ENCODE measurements at places on chromosomes 2 and 18.

DNA sequence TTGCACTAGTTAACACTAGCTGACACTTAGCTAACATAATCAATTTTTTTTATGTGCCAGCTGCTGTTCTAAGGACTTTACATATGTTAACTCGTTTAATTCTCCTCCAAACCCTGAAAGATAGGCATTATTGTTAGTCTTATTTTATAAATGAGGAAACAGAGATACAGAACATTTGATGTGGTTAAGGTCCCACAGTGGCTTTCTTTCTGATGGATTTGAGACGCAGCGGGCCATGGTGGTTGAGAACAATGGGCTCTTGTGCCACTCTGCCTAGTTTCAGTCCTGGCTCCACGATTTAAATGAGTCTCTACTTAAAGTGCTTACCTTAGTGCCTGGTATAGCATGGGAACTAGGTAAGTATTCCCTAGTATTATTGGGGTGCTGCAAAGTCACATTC, 201.9 kb upstream of the SPRED2 start:
- no peak overlapping the region for H3K4me3 ChIP-seq
- no peaks in the 10 kb centered on the region for H3K27me3 ChIP-seq
- H3K27ac ChIP-seq = no peak overlapping the region
- H3K4me1 ChIP-seq = no peaks in the 10 kb centered on the region
- H3K36me3 ChIP-seq = no peaks in the 10 kb centered on the region

- no peak overlapping the region for H3K4me3 ChIP-seq
- H3K36me3 ChIP-seq = no peaks in the 10 kb centered on the region
- DNase-seq = no peak
- H3K4me1 ChIP-seq = no peaks in the 10 kb centered on the region
- no peak overlapping the region for H3K27ac ChIP-seq
These were observed 152.3 kb downstream of the MEIS1 start for GRCh38 chr2:66587216-66587615.

DNA sequence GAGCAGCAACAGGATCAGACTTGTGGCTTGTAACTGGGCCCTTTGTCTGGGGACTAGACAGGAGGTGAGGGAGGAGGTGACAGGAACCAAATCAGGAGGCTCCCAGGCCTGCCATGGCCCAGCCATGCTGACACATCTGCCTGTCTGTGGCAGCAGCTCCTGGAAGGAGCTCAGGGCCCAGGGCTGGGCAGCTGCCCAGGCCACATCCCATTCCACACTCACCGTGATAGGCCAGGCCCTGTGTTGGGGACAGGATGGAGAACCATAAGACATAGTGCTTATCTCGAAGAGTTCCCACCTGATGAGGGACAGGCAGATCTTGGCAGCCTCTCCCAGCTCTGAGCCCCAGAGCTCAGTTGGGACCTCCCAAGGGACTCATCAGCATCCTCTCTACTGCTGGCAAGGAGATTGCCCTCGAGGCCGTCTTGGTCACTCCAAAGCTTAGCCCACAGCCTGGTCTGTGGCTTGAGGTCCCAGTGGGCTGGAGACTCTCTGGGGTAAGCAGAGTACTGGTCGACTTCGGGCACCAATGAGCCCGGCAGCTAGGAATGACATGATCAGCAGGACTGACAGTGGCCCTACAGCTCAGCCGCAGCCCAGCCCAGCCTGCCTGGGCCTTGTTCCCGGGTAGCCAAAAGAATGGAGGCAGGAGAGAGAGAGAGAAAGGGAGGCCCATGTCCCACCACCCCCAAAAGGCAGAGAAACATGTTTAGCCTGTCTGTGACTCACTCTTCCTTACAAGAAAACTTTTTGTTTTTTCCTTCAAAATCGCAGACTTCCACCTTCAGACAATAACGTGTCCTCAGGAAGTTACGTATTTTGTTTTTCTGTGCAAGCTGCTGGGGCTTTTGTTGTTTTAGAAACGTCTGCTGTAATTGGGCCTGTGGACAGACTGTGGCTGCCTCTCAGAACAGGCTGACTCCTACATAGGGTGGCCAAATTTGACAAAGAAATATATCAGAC, 82.1 kb downstream of the HS1BP3 start:
- no peak overlapping the region for H3K4me3 ChIP-seq
- no peak for DNase-seq
- H3K4me1 ChIP-seq = no peaks in the 10 kb centered on the region
- H3K36me3 ChIP-seq = no peaks in the 10 kb centered on the region
- no peaks in the 10 kb centered on the region for H3K27me3 ChIP-seq
- H3K27ac ChIP-seq = no peak overlapping the region

- peaks cover 11% of the 10 kb centered on the region for H3K36me3 ChIP-seq
- no peaks in the 10 kb centered on the region for H3K27me3 ChIP-seq
- H3K27ac ChIP-seq = peak overlapping the region; percentile 58
- H3K4me1 ChIP-seq = peaks cover 50% of the 10 kb centered on the region
These were observed 48.0 kb downstream of the TRABD2A start for GRCh38 chr2:84832772-84833461.

- DNase-seq = no peak
- H3K27me3 ChIP-seq = no peaks in the 10 kb centered on the region
- H3K4me3 ChIP-seq = no peak overlapping the region
- no peak overlapping the region for H3K27ac ChIP-seq
- H3K4me1 ChIP-seq = no peaks in the 10 kb centered on the region
These were observed 10.2 kb downstream of the ZNF516 start for GRCh38 chr18:76484749-76485387.

DNA sequence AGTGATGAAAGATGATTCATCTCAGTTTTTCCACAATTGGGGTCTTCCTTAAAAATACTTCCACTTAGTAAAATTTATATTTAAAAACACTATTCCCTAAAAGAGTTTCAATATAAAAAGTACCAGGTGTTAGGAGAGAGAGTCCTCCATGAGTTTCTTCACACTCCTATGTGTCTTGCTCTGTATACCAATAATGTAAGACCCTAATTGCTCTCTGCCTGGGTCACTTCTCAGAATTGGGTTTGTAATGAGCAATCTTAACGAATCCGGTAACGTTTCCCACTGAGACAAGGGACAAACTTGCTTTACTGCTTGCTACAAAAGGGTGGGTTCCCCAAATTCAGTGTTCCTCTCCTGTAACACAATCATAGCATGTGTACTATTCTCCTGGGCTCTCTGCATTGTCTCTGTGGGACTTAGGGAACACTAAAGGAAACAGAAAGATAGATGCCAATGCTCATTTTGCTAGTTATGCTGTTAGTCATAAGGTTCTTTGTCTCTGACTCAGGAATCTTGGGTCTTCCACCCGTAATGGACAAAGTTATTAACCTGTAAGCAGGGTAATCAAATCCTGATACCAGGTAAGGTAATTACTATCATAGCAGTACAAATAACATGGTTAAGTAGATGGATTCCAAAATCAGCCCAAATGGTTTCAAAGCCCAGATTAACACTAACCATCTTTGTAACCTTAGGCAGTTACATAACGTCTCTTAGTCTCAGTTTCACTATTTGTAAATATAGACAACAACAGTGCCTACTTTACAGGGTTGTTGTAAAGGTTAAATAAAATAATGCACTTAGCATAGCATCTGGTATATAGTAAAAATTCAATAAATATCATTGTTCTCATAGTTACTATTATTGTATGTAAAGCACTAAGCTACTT, 46.3 kb downstream of the ITSN2 start:
- H3K4me1 ChIP-seq = peaks cover 2% of the 10 kb centered on the region
- H3K27ac ChIP-seq = no peak overlapping the region
- H3K27me3 ChIP-seq = no peaks in the 10 kb centered on the region
- no peak for DNase-seq

DNA sequence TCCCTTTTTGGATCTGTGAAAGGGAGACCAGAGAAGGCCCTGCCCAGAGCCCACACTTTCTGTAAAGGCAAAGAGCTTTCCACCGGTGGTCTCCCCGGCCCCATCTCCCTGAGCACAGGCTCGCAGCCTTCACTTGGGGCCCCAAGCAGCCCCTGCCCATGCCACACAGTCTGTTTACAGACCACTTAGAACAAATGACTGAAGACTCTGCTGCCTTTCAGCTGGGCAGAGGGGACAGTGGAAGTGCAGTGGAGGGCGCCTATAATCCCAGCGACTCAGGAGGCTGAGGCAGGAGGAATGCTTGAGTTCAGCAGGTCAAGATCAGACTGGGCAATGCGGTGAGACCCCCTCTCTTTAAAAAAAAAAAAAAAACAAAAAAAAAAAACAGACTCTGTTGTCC, 28.9 kb downstream of the SERTAD2 start:
- no peaks in the 10 kb centered on the region for H3K27me3 ChIP-seq
- H3K4me3 ChIP-seq = no peak overlapping the region
- DNase-seq = no peak
- H3K36me3 ChIP-seq = no peaks in the 10 kb centered on the region
- no peak overlapping the region for H3K27ac ChIP-seq

DNA sequence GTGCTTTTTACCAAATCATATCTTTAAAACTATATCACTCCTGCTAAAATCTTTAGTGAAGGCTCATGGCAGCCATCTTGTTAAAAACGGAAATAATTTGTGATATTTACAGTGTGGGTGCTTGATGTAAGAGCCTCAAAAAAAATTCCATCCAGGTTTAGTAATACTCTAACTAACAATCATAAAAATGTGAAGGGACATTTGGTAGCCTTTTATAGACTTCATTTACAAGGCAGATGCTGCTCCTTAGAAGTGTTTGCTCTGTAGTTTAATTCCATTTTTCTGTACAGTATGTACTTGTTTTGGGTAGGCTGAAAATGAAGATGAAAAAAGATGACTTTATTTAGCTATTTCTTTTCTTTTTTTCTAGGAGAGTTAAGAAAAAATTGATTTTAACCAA, 525.0 kb downstream of the ZEB2 start:
- H3K4me3 ChIP-seq = no peak overlapping the region
- no peak overlapping the region for H3K27ac ChIP-seq
- H3K4me1 ChIP-seq = no peaks in the 10 kb centered on the region
- DNase-seq = no peak

DNA sequence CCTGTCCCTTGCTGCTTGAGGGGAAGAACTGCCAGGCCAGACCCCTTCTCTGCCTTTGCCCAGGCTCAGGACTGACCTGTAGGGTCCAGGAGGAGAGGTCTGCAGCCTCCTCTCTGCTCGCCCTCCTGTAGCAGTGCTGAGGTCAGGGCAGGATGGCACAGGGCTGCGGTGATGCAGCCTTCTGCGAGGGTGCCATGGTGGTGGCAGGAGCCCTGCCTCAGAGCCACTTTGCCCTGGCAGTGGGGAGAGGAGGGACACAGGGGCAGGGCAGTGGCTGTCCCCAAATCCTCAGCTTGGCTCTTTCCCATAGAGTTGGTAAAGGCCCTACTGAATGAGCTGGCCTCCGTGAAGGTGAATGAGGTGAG, 884 bp downstream of the PROM2 start:
- H3K27ac ChIP-seq = no peak overlapping the region
- H3K27me3 ChIP-seq = no peaks in the 10 kb centered on the region
- H3K4me3 ChIP-seq = no peak overlapping the region
- no peak for DNase-seq
- no peaks in the 10 kb centered on the region for H3K4me1 ChIP-seq
- no peaks in the 10 kb centered on the region for H3K36me3 ChIP-seq

GRCh38 chr2:174780191-174780840, 16.0 kb upstream of the CHRNA1 start:
- no peak overlapping the region for H3K4me3 ChIP-seq
- no peak for DNase-seq
- H3K4me1 ChIP-seq = peaks cover 22% of the 10 kb centered on the region

DNA sequence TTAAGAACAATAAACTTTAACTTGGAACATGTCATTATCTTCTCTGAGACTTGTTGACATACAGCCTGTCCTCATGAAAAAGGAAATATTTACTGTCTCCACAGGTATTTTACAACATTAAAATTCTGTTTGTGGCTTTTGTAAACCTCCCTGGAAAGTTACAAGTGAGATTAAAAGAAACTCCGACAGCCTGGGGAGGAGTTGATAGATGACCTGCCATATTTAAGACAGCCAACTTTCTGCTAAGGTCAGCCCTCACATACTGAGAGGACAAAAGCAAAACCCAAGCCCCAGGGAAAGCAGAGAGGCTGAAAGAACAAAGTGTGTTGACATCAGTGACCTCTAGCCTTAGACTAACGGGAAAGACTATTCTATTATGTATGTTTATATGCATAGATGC, 350.2 kb downstream of the RIT2 start:
- H3K4me3 ChIP-seq = no peak overlapping the region
- H3K27ac ChIP-seq = no peak overlapping the region
- H3K4me1 ChIP-seq = no peaks in the 10 kb centered on the region
- DNase-seq = no peak
- H3K36me3 ChIP-seq = no peaks in the 10 kb centered on the region

- no peak overlapping the region for H3K4me3 ChIP-seq
- H3K27ac ChIP-seq = no peak overlapping the region
- no peak for DNase-seq
- H3K36me3 ChIP-seq = no peaks in the 10 kb centered on the region
- no peaks in the 10 kb centered on the region for H3K4me1 ChIP-seq
These were observed 23.0 kb downstream of the CD302 start for GRCh38 chr2:159775021-159775420.

DNA sequence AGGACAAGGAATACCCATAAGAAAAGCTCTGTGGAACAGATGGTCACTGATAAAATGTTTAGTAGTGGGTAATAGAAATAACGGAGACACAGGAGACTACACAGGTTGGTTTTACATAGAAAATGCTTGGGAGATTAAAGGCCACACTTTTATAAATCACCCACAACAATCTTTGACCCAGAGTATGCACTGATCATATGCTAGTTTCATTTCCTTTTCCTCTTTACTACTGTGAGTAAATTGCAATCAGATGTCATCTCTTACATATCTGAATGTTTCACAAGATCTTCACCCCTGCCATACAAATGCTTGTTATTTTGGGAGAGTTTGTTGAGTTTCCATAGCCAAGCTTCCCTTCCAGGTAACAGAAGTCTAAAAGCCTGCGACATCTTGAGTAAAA, 978.4 kb upstream of the KLHL29 start:
- no peaks in the 10 kb centered on the region for H3K27me3 ChIP-seq
- no peak overlapping the region for H3K4me3 ChIP-seq
- H3K4me1 ChIP-seq = no peaks in the 10 kb centered on the region
- H3K36me3 ChIP-seq = no peaks in the 10 kb centered on the region
- no peak for DNase-seq

DNA sequence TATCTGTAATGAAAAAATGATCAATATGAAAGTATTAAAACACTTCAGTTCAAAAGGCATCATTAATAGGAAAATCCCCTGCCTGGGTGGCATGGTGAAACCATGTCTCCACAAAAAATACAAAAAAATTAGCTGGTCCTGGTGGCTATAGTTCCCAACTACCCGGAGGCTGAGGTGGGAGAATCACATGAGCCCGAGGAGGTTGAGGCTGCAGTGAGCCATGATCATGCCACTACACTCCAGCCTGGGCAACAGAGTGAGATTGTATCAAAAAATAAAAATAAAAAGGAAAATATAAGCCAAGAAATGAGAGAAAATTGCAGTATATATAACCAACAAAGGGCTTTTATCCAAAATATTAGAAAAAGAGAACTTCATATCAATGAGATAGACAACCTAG, 71.6 kb upstream of the MYCN start:
- DNase-seq = no peak
- no peaks in the 10 kb centered on the region for H3K27me3 ChIP-seq
- no peaks in the 10 kb centered on the region for H3K4me1 ChIP-seq
- no peaks in the 10 kb centered on the region for H3K36me3 ChIP-seq

Data from effector memory CD4-positive, alpha-beta T cell (primary cell).